ENCODE measurements at places on chromosomes 12 and 14.

DNA sequence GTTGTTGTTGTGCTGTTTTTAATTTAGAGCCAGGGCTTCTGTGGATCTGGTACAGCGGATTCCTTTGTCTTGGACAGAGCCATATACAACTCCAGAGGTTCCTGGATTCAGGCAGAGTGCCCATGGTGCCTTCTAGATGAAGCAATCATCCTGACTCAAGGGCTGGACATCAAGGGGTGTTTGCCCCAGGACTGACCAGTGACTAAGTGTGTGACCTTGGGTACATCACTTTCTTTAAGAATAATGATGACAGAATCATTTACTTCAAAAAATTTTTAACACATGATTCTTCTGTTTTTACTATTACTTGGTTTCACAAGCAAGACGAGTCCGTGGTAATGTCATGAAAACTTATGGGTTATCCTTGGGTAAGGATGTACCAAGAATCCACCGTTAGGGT lies 397.3 kb downstream of the ZFP36L1 start:
- no peak for DNase-seq

DNA sequence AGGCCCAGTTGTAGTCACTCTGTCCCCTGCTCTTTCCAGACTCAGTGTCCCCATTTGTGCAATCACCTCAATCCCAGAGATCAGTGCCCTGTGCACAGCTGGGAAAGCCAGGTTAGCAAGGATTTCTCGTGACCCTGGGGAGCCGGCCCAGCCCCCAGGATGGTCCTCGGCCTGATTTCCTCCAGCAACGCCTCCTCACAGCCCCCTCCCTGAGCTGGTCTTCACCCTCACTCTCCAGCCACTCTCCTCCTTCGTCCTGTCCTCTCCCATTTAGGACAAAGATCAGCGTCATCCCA lies 194.8 kb upstream of the C14orf180 start:
- DNase-seq = no peak

GRCh38 chr12:13241833-13242488 lies 45.4 kb downstream of the EMP1 start:
- no peak for DNase-seq

GRCh38 chr14:68786491-68787091 lies 6.3 kb downstream of the ZFP36L1 start:
- DNase-seq = no peak

DNA sequence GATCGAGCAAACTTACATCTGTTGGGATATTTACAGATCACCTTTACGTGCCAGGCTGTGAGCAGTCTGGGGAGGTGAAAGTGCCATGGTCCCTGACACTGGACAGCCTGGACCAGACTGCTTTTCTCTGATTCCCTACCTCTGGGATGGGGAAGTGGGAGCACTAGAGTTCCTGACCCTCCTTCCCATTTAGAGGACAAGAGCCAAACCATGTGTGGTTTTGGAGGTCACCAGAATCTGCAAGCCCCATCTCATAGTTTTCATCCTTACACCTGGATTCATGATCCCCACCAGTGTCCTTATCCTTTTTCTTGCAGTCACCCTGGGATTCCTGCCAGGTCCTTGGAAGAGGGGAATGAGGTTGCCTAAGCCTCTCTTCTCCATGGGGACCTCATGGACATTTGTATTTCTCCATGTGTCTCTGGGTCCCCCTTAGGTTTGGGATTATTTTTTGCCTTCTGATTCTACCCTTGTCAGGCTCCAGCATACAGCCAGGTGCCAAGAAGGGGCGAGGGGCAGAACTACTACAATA lies 1.5 kb upstream of the WNT10B start:
- DNase-seq = no peak
